ENCODE measurements at places on chromosomes 6 and 20.

- DNase-seq, result no peak
Measured at GRCh38 chr20:57787990-57788781, 78.4 kb upstream of the PMEPA1 start.

GRCh38 chr6:84842525-84843166, 78.2 kb upstream of the TBX18 start:
- DNase-seq, result no peak

GRCh38 chr6:155183095-155183494, 80.7 kb upstream of the CLDN20 start:
- no peak for DNase-seq

DNA sequence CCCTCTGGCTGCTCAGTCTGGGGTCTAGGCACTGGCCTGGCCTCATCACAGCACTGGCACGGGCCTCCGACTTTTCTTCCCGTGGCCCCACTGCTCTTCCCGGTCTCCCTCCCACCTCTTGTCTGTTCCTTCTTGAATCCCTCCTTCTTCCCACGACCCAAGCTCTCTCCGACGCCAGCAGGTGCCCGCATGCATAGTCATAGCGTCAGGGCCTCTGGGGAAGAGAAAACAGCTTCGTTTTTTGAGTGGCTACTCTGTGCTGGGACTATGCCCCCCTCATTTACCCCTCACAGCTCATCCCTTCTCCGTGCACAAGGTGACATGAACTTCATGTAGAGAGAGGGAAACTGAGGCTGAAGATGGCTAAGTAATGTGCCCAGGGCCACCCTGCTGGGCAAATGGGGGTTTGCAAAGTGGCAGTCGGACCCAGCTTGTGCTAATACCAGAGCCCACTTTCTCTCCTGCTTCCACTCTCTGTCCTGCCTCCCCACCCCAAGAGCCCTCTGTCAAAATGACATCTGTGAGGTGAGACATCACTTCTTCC, 59.2 kb downstream of the SYNJ2 start:
- no peak for DNase-seq

Measured in T-helper 2 cell (primary cell).